Right kidney (tissue), 9 donors: ENCODE measurements at places on chromosomes 1 and 21.
A peak's percentile ranks its signal among the peaks of the same experiment; 100 is the strongest.

GRCh38 chr1:96772972-96773371 is 51.4 kb downstream of the PTBP2 start:
- no peak for DNase-seq

- DNase-seq = no peak
Observed at GRCh38 chr1:228799924-228800323, 64.6 kb downstream of the RHOU start.

GRCh38 chr1:150165622-150166612 is 16.2 kb downstream of the PLEKHO1 start:
- peak; percentile 41 for DNase-seq

DNA sequence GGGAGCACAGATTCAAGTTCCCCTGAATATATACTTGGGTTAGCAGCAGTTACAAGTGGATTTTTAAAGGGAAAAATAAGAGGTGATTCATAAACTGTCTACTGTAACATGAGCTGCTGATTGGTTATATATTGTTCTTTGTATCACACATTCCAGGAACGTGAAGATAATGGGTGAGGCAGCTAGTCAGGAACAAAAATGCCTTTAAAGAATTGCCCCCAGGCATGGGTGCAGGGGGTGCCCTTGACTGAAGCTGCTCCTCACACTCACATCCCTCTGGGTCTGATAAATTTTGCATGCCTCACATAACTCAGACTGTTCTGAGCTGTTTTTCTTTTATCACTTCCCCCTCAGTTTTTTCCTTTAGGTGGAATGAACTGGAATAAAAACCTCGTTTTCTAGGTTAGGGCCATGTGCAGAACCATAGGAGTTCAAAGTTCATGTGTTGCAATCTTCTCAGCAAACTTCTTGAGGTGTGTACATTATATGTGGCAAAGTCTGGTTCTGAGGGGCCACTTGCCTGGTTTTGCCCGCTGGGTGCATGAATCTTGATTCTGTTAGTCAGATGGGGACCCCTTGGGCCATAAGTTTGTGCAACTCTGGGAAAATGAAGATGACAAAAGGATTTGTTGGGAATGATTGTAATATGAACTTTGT is 21.1 kb downstream of the TBX19 start:
- DNase-seq = no peak

DNA sequence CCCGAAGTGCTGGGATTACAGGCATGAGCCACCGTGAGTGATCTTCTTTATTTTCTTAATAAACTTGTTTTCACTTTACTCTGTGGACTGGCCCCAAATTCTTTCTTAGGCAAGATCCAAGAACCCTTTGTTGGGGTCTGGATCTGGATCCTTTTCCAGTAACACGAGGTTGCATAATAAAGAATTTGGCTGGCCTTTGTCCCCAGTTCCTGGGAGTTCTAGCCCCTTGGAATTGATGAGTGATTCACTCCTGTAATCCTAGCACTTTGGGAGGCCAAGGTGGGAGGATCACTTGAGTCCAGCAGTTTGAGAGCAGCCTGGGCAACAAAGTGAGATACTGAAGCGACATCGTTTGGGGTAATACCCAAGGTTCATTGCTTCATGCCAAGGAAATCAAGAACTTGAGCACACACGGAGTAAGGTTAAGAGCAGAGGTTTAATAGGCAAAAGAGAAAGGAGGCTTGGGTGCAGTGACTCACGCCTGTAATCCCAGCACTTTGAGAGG is 2.2 kb upstream of the TOMM20 start:
- DNase-seq = no peak

DNA sequence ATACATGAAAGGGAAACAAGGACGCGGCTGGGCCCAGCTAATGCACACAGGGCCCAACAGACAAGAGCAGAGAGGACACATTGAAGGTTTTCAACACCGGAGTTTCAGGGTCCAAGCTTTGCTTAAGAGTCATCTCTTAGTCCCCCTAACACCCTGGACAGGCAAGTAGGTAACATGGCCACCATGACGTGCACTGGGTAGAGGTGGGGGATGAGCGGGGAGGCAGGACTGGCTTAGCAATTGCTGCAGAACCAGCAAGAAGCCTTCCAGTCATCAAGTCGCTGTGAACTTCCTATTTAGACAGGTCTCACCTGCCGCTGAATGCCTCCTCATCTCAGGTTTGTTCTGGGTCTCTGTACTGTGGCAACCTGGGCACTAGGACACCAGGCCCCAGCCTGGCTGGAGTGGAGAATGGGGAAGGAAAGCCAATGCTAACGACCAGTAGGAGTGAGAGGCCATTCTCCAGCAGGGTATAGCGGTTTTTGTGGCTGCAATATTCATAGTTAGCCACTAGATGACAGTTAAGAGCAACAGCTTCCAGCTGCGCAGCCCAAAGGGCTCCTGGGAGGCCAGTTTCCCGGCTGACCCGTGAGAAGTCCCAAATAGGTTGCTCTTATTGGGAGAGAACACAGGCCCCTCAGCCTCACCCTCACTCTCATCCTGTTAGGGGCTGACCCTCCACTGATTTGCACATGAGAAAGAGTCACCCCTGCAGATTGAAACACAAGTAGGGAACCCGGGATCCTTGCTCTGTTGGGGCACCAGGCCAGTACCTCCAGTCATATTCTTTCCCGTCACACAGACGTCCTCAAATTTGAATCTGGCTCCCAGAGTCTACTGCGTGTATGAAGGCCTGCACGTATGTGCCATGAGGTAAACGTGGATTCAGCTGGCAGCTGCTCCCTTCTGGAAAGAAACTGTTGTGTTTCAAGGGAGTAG is 6.0 kb upstream of the PIGC start:
- DNase-seq = peak; percentile 68

DNA sequence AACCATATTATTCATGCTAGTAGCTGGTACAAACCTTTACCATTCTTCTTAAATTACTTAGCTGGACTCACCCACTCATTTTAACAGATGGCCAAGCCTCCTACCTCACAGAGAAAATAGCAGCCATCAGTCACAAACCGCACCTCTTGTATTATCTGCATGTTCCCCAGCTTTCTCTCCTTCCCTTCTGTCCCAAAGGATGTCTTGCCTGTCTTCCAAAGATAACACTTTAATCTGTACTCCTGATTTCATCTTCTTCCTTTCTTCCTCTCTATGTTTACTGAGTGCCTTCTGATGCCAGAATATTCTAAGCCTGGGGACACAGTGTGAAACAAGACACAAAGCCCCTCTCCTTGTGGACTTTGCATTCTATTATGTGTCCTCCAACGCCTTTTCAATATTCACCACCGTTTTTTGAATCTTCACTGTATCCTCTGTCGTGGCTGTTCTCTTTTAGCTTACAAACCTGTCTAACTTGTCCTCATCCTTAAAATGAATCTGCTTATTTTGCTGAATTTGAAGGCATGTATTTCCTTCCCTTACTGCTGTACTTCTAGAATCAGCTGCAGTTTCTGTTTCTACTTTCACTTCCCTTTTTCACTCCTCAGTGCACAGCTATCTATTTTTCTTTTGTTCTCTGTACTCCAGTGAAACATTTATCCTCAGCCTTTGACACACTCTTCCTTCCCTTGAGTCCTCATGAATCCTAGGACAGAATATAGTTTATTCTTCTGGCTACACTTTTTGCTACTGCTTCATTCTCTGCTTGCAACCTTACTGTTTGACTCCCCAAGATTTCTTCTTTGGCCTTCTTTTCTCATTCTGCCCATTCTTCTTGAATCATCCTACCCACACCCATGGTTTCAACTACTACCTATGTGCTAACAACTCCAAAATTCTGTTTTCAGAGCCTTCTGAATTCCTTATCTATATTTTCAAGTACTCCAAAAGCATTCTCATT is 216.9 kb upstream of the SAMSN1 start:
- DNase-seq = no peak

- DNase-seq = no peak
Observed at GRCh38 chr21:19228226-19228625, 824.6 kb upstream of the TMPRSS15 start.

GRCh38 chr1:150528196-150528595 is 12.6 kb downstream of the FALEC start:
- DNase-seq = no peak

DNA sequence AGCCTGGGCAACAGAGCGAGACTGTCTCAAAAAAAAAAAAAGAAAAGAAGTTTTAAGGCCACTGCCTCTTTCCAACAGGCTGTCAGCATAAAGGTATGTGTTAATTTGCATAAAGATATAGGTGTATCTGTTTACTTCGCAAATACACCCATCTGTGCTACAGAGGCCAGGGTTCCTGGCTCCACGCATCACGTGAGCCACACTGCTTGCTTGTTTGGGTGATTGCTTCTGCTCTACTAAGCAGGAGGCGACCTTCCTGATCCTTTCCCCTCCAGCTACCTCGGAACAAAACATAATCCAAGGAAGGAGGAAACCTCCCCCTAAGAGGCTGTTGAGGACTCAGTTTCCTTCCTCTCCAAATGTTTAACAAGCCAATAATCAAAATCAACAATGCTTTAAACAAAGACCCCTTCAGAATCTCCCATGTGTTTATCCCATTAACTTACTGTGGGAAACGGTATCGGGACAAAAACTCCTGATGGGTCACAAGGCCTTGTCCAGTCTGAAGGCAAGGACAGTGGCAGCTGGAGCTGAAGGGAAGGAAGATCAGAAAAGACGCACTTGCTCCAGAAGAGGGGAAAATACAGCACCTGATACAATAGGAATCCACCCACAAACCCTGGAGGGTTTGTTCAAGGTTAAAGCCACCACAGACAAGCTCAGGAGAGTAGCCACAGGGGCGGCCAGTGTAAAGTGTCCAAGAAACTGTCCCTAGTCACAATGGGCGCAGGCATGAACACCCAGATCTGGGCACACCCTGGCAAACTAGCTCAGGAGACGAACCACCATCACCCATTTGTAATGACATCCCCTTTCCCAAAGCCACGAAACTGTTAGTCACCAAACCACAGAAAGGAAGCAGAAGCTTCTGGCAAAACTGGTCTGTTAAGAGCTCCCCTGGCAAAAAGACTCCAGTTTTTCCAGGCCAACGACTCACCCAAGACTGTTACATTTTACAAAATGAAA is 17.2 kb downstream of the CTNNBIP1 start:
- peak; percentile 29 for DNase-seq

- DNase-seq = no peak
Observed at GRCh38 chr1:174401075-174401474, 46.7 kb upstream of the GPR52 start.
